Activated CD4-positive, alpha-beta T cell treated with anti-CD3 and anti-CD28 coated beads, Interleukin-2, amount 50 U/mL, for 4 hours (primary cell): ENCODE measurements at places on chromosomes 11 and 22.

GRCh38 chr11:88680806-88681205 is 343.3 kb upstream of the CTSC start:
- no peak for DNase-seq

DNA sequence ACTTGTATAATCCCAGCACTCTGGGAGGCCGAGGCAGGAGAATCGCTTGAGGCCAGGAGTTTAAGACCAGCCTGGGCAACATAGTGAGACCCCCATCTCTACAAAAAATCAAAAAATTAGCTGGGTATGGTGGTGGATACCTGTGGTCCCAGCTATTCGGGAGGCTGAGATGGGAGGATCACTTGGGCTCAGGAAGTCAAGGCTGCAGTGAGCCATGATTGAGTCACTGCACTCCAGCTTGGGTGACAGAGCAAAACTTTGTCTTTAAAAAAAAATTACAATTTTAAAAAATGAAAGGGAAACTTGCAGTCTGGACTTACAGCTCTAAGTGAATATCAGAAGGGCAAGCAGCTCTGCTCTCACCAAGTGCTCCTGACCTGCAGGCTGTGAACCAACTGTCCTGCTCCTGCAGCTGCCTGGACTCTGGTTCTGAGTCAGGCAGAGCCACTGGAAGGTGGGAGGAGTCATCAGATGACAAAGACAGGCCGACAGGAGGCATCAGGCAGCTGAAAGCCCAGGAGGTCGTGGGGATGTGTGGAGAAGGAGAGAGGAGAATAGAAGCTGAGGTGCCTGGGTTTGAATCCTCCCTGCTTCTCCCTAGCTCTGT is 9.6 kb downstream of the SMTNL1 start:
- no peak for DNase-seq

- no peak for DNase-seq
These were observed 107.0 kb upstream of the SESN3 start for GRCh38 chr11:95337972-95338429.

GRCh38 chr11:83122050-83122449 is 34.9 kb upstream of the PCF11 start:
- DNase-seq = no peak

DNA sequence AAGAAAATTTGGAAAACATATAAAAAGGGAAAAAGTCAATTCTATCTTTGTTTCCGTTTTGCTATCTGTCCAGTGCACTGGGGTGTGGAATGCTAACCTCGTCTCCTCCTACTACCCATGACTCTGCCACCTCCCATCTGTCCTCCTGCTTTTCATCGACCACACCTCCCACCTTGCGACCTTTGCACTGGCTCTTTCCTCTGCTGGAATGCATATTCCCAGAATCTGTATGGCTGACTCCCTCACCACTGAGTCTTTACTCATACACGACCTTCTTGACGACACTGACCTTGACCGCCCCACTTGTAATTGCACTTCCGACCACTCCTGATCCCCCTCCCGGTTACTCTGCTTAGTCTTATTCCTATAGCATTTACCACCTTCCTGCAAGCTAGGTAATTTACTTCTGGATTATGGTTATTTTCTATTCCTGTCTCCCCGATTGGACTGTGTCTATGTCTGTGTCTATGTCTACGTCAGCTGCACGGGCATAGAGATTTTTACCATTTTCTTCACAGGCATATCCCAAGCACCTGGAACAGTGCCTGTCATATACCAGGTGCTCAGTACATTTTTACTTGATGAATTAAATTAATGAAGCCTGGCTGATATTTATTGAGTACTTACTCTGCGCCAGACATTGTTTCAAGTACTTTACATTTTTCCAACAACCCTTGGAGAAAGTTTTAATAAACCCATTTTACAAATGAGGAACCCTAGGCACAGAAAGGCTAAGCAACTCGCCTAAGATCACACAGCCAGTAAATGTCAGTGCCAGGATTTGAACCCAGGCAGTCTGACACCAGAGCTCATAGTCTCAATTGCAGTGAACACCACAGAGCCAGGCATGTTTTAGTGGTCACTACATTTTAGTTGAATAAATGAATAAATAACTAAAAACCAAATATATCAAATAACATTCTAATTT is 89.3 kb upstream of the SLC22A12 start:
- DNase-seq = no peak

DNA sequence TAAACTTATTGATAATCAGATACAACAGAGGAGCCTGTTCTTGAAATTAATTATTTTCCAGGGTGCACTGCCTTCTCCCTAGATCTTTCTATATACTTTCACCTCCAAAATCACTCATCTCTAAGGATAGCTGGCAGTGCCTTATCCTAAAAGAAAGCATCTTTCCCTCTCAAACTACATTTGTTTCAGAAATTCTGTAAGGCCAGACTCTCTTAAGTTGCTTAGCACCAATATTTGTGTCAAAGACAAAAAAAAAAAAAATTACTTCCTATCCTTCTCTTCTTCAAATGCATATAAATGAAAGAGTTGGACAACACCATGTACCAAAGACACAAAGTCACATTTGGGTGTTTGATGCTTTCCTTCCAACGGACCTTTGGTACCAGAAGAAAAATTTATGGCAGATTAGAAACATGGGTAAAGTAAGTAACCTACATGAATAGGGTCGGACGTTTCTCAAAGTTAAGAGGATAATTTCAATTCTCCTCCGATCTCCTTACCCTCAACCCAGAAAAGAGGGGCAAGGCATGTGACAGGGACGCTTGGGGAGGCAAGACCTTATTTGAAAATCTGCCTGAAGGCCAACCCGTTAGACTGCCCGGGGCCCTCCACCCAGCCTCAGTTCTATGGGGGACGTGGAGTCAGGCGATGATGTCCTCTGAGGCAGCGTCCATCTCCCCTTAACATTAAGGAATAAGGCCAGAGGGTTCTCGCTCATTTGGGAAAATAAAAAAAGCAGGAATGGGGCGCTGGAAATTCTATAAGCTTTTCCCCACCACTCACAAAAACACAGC is 66.3 kb downstream of the ETS1 start:
- no peak for DNase-seq

DNA sequence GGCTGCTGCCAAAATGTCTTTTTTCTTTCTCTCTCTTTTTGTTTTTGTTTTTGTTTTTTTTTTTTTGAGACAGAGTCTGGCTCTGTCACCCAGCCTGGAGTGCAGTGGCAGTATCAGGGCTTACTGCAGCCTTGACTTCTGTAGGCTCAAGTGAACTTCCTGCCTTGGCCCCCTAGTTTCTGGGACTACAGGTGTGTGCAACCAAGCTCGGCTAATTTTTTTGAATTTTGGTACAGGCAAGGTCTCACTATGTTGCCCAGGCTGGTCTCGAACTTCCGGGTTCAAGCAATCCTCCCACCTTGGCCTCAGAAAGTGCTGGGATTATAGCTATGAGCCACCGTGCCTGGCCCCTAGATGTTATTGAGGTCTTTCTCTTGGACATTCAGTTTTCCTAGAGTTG is 2.2 kb upstream of the DDX10 start:
- no peak for DNase-seq

DNA sequence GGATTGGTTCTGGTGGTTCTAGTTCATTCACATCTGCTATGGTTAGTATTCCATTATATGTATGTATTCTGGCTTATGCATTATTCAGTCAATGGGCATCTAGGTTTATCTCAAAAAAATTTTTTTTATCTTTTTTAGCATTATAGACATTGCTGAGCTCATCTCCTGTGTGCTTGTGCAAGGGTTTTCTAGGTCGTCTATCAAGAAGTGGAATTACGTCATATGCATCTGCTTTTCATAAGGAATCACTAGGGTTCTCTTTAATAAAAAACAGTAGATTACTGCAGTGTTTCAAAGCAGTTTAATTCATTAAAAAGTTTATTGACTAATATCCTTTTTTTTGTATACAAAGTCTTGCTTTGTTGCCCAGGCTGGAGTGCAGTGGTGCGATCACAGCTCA is 21.3 kb downstream of the TBC1D22A start:
- DNase-seq = no peak

DNA sequence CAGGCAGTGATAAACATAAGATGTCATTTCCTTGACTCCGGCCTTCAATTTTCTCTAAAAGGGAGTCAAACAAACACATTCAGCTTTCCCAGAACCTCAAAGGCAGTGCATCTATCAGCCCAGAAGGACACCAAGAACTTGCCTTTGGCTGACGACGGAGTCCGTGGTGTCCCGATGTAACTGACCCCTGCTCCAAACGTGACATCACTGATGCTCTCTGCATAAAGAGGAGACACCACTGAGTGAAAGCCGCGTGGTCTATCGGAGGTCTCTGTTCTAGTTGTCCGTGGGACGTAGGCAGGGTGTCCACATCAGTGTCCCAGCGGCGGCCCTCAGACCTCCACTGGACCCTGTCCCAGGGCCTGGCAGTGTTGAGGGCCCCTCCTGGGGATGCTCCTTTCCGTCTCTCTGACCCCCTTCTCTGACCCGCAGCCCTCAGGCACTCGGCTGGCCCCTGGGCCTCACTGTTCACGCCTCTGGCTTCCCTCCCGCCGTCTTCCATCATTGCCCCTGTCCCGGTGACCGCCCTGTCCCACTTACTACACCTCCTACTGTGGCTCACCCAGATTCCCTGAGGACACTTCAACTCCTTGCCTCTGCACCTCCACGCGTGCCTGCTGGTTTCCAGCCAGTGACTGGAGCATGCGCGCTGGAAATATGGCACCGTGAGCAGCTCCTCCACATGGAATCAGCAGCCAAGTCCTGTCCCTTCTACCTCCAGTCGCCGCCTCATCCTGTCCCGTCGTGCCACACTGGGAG is 70.4 kb downstream of the NCAPD3 start:
- DNase-seq = no peak

GRCh38 chr11:103690356-103690755 is 346.1 kb upstream of the DDI1 start:
- no peak for DNase-seq

GRCh38 chr11:128956401-128957201 is 13.9 kb upstream of the TP53AIP1 start:
- DNase-seq = no peak

- no peak for DNase-seq
These were observed 101.8 kb downstream of the LUZP2 start for GRCh38 chr11:24598641-24599040.

DNA sequence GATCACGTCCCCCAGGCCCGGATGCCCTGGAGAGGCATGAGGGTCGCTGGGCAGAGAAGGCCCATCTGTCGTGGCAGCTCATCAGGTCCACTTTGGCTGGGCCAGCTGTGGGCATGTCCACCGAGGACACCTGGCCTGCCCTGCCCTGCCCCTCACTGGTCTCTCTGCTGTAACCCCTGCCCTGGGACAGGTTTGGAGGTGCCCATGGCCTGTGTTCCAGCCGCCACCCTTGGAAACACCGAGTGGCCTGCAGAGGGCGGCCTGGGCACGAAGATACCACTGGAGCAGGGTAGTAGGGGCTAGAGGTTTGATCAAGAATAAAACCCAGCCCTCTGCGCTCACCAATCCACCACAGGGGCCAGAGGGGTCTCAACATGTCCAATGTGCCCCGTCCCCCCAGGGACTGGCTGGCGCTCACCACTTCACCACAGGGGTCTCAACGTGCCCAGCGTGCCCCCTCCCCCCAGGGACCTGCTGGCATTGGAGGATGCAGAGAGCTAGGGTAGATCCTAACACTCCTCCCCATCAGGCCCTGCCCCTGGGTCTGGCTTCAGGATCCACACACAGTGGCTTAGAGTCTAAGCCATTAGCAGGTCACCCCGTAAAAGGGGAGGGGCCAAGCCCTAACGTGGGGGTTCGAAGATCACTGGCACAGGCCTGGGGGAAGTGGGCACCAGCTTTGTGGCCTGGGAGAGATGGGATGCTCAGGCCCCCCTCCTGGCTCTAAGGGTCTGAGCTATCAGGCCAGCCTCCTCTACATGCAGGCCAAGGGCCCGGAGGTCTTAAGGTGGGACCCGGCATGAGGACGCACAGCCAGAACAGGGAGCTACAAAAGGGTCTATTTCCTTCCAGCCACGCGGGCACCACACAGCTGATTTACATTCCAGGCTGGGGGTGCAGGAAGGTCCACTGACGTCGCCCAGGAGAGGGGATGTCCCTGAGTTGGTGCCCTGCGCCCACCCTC is 1.3 kb upstream of the HDAC10 start:
- DNase-seq = peak; percentile 68

- DNase-seq = peak; percentile 14
These were observed 19.4 kb downstream of the HTR3A start for GRCh38 chr11:113994077-113994954.

DNA sequence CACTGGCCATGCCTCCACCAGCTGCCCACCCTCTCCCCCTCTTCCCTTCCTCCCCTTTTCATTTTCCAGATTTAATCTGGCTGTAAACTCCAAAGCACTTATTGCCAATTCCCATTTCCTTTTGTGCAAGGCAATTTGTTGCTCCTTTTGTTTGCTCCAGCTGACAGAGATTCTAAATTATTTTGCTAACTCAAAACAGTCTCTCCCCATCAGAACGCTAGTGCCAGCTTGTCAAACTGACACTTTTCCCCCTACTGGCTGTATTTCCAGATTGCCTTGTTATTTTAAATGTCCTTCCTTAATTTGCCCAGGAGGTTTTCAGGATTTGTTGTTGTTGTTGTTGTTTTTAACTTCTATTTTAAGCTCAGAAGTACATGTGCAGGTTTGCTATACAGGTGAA is 57.0 kb upstream of the PAK1 start:
- no peak for DNase-seq

DNA sequence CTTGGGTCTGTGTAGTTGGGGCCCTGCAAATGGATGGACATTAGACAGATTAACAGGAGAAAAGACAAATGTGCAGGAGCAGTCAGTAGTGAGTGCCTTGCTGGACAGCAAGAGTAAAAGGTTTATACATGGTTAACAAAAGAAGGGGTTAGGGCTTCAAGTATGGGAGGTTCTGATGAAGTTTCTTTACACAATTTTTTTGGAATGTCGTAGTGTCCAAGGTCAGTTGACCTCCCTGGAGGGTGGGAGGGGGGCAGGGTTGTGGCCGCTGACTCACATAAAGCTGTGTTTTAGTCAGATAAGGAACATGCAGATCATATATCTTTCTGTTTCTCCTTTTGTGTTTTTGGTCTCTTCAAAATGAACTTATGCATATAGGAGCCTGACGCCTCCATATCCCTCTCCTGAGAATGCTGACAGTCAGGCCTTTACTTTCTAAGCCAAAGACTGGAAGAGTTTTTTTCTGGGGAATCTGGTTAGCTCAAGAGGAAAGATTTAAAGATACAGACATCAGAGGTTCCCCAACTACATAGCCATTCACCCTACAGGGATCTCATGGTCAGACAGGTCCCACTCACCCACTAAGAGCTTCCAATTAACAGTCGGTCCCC is 134.3 kb downstream of the NECTIN1 start:
- no peak for DNase-seq

- no peak for DNase-seq
These were observed 526.2 kb downstream of the TBC1D22A start for GRCh38 chr22:47288680-47289079.
